Suppressor macrophage treated with lipopolysaccharide for 1 hour (primary cell): ENCODE measurements at places on chromosomes 13 and 19.

DNA sequence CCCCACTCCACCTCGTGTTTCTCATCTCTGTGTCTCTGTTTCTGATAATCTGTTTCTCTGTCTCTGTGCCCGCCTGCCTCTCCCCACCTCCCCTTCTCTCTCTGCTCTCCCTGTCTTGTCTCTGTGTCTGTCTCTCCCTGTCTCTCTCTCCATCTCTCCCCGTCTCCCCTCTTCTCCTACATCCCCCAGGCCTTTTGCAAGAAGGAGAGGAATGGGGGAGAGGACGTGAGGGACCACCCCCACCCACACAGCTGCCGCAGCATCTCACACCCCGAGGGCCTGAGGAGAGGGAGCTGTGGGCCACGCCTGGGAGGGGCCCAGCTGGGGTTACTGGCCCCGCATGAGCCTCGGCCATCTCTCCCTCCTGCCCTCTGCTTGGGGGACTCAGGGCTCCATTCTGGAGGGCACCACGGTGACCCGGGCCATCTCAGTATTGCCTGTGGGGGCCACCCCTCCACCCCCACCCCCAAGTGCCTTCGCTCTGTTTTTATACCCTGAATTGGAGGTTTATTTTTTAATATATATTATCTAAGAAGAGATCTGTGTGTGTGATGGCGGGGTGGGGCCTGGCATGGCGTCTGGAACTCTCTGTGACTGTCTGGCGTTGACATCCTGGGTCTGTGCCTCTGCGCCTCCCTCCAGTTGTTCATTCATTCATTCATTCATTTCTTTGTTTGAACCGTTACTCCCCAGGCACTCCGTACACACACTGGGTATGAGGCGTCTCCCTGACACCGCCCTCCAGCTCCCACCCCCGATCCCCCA is 21.2 kb downstream of the ERFL start:
- no peak for DNase-seq

GRCh38 chr19:34847393-34847792 is 74.4 kb upstream of the ZNF599 start:
- DNase-seq = peak; percentile 3

DNA sequence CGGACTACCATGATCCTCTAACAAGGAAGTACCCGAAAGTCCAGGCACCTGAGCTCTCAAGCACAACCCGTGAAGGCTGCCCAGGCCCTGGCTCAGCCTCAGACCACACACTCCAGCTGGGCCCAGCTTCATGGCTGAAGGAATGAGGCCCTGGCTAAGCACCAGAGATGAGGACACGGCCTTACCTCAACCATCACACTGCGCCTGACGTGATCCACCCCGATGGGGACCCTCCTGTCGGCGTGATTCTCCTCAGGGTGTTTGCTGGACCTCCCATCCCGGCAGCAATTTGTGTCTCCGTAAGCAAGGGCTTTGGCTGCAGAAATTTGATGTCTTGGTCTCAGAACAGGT is 56.5 kb downstream of the F2RL3 start:
- DNase-seq = no peak

DNA sequence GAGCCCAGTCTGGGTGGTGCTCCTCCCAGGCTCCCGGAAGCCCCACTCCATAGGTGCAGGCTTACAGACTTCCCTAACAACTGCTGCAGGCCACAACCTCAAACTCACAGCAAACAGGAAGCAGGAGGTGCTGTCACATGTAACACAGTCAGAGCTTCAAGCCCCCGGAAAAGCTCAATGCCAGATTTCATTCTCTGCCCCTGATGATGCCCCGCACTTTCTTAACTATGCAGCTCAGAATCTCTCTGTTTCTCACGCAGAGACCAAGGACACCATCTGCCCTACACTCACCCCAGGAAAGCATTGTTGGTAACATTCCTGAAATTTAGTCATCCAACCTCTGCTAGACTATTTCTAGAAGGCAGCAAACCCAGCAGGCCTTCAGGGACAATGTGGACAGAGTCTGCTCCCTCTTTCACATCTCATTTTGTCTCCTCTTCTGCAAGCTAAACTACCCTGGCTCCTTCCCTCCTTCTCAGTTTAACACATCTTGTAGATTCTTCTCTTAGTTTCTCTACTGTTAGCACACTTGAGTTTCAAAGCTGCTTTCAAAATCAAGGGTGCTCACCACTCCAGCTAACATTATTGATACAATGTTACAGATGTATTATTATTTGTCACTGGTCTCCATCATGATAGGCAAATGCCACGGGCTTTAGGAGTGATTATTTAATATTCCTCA is 162.5 kb downstream of the KCTD12 start:
- peak; percentile 53 for DNase-seq

DNA sequence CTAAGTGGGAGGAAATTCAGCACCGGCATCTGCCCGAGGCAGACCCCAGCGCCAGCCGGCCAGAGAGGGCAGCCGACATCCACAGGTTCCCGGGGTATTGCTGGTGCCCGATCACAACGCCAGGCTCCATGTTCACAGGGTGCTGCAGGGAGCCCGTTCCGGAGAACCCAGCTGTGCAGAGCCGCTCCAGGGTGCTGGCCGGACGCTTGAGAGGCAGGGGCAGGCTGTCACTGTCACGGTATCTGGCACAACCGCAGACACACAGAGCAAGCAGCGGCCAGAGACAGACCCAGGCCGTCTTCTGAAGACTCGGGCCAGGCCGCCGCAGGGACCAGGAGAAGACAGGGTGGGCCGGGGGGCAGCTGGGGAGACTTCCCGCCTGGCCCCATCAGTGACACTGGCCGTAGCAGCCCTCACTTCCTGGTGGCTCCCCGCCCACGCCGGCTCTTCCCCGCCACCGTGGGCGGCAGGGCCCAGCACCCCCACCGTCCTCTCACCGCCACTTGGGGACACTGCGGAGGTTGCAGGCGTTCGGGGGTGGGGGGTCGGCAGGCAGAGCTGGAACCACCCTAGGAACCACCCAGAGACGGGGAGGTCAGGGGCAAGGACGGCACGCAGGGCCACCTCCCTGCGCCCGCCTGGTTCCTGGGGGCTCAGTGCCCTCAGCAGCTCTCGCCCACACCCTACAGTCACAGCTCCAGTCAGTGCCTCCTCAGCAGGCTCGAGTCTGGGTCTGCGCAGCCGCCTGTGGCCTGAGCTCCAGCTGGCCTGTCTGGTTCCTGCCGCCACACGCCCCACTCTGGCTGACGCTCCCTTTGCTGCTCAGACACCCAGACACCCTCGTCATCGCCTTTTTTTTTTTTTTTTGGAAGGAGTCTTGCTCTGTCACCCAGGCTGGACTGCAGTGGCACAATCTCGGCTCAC is 3.8 kb downstream of the RNF126 start:
- no peak for DNase-seq

DNA sequence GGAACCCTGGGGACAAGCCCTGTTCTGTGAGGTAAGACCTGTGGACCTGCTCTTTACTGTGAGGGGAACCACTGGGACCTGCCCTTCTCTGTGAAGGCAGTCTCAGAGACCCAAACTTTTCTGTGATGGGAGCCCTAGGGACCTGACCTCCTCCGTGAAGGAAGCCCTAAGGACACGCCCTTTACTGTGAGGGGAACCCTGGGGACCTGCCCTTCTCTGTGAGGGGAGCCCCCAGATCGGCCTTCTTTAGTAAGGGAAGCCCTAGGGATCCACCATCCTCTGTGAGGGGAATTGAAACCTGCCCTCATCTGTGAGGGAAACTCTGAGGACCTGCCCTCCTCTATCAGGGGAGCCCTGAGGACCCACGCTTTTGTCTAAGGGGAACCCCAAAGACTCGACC is 343.5 kb downstream of the UQCRFS1 start:
- no peak for DNase-seq
